Stimulated activated CD4-positive, alpha-beta T cell treated with anti-CD3 and anti-CD28 coated beads, Interleukin-12 subunit alpha, Interleukin-12 subunit beta, amount 100 ng/mL, for 24 hours (primary cell): ENCODE measurements at places on chromosomes 1 and 21.

- DNase-seq = no peak
Observed at GRCh38 chr1:60290393-60290792, 216.8 kb upstream of the C1orf87 start.

GRCh38 chr1:91650764-91651163 lies 150.1 kb downstream of the CDC7 start:
- DNase-seq = no peak

DNA sequence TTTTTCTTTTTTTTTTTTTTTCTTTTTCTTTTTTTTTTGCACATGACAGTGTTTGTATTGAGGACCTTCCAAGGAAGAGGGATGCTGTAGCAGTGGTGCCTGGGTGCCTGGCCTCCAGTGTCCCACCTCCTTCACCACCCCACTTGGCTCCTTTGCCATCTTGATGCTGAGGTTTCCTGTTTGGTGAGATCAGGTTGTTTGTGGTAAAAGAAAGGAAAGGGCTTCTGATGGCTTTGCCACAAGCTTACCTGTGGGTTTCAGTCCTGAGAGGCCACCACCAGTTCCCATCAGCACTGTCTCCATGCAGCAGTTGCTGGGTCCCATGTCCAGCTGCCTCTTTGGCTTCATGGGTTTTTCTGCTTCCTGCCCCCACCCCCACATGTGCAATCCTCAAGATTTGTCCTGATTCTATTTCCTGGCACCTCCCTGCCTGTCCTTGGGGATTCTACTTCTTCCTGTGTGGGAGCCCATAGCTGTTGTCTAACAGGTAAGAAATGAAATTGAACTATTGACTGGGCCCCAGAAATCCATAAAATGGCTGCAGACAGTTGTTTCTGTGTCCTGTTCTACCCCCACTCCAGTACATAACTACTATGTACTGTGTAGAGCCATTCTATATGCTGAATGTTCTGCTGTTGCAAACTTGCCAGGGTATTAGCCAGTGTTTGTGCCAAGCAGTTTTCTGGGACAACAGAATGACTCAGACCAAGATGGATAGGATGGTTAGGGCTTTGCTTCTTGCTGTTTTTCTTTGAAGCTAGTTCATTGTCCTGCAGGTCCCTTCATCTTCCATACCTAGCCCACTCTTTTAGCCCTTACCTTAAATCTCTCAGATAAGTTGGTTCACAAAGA lies 4.2 kb upstream of the CCDC28B start:
- DNase-seq = no peak

- DNase-seq = no peak
Observed at GRCh38 chr1:209326076-209326475, 257.4 kb upstream of the CAMK1G start.

- no peak for DNase-seq
Observed at GRCh38 chr1:36602184-36602583, 119.5 kb upstream of the CSF3R start.

- DNase-seq = no peak
Observed at GRCh38 chr1:40739455-40740008, 44.1 kb upstream of the KCNQ4 start.

DNA sequence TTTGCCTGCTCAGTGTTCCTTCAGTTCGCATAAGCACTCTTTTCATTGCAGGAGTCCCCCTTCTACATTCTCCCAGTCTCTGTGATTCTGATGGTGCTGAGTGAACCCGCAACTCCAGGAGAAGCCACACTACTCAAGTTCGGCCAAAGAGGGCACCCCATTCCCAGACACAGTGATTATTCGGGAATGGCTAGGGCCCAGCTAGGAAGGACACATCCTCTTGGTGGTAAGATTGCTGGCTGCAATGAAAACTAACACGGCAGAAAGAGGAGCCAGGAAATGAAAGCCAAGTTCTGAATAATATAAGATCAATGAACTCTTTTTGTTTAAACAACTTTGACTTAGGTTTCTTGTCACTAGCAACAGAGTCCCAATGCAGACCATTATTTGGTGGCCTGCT lies 14.9 kb downstream of the CREG1 start:
- no peak for DNase-seq

- DNase-seq = no peak
Observed at GRCh38 chr1:172343240-172344160, 77.0 kb upstream of the C1orf105 start.

- DNase-seq = no peak
Observed at GRCh38 chr1:156845055-156845952, 13.6 kb downstream of the INSRR start.

DNA sequence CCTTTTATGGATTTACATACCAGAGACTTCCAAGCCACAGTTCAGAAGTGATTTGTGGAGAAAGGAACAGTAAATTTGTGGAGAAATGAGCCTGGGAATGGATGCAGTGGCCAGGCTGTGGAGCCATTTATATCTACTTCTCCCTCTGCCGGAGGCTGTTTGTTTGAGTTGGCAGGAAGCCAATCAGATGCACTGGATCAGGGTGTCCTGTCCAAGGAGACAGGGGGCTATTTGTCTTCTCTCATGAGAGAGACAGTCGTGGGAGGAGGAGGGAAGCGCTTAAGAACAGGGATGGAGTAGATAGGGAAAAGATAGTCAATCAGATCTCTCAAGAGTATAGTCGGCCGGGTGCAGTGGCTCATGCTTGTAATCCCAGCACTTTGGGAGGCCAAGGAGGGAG lies 2.8 kb upstream of the HAPLN2 start:
- no peak for DNase-seq

GRCh38 chr1:208921259-208921658 lies 662.3 kb upstream of the CAMK1G start:
- DNase-seq = no peak

GRCh38 chr1:54425152-54425584 lies 19.0 kb upstream of the SSBP3 start:
- DNase-seq = no peak

GRCh38 chr1:1626207-1627141 lies 5.5 kb upstream of the MMP23B start:
- no peak for DNase-seq

GRCh38 chr21:28106370-28106890 lies 886.2 kb downstream of the LTN1 start:
- DNase-seq = no peak

GRCh38 chr1:229171934-229172333 lies 99.0 kb upstream of the RAB4A start:
- DNase-seq = no peak

- DNase-seq = no peak
Observed at GRCh38 chr1:183869230-183869629, 64.3 kb downstream of the RGL1 start.

DNA sequence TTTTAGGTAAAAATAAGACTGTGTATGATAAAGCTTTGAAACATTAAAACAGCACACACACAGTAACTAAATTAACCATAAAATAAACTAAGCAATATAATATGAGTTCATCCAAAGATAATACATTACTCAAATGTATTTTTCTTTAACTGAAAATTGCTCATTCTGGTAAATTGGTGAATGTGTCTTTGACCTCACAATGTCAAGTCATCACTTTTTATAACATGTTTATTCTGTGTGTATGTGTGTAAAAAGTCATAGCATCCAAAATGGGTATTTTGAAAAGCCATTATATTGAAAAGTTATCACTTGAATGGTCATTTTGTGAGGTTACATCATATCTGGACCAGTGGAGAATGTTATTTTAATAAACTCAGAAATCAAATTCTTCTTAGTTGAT lies 724.6 kb downstream of the ADGRL2 start:
- DNase-seq = no peak

- no peak for DNase-seq
Observed at GRCh38 chr1:84851839-84852238, 41.2 kb downstream of the LPAR3 start.

GRCh38 chr21:33490991-33491372 lies 534 bp downstream of the DNAJC28 start:
- DNase-seq = no peak

DNA sequence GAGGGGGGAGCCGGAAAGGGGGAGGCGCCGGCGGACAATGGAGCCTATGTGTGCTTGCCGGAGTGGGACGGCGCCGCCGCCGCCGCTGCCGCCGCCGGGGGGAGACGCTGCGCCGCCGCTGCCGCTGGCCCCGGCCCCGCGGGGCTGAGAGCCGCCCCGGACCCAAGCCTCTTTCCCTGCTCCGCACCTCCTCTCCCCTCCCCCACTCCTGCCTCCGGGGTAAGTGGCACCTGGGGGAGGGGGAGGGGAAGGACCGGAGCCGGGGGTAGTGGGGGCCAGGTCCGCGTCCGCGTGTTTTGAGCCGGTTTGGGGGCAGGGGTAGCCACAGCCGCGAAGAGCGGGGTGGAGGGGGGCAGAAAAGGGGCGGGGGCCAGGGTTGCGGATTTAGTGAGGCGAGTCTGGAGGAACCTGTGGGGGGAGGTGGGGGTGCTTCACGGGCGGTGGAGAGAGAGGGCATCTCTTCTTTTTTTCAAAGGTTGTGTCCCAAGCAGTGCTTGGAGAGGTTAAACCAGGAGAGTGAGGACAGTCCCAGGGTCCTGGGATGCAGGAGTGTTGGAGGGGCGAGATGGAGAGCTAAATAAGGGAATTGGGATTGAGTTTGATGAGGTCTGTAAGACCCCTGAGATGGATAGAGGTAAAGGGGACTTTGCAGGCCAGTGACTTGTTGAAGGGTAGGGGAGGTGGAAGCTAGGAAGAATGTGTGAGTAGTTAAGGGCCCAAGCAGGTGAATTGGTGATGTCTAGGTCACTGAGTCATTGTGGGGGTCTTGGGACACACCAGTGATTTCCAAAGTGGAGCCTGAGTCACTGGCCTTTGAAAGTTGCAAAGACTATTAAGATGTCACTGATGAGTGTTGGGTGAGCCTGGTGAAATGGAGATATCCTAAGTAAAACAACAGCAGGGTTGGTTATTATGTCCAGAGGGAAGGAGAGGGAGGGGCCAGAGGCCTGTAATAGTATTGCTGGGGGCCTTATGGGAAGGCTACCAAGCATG lies 59.1 kb downstream of the BCL9 start:
- DNase-seq = no peak

- no peak for DNase-seq
Observed at GRCh38 chr21:35829067-35829466, 231.3 kb downstream of the SETD4 start.

- DNase-seq = no peak
Observed at GRCh38 chr21:45290948-45291612, 3.4 kb upstream of the POFUT2 start.

DNA sequence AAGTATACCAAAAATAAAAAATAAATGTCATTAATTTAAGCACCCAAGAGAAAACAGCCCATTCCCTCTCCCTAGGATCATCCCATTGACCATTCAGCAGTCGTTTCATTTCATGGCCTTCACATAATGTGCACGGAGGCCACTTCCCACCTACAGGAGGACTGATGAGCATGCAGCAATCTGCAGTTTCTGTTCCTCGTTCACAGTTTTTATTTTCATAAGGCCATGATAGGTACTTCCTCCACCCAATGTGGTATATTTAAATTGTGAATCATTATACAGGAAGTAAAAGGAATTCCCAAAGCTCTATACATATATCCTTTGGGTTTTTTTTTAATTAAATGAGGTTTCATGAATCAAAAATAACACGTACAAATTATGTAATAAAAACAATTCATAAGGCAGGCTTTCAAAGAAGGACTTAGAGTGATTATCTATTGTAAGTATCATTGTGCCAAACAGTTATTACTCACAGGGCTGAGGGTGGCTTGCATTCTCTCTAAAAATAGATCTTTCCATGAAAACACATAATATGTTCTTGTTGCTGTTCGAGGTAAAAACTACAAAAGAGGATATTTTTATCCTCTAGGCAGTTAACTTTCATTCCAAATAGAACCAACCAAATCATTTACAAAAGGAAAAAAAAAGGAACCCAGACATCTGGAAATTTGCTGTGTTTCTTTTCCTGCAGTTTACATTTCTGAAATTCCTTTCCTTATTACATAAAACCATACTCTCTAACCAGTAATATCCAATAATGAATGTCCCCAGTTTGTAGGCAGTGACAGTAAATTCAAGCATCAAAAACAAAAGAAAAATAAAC lies 27.5 kb upstream of the SLC44A3 start:
- DNase-seq = no peak

DNA sequence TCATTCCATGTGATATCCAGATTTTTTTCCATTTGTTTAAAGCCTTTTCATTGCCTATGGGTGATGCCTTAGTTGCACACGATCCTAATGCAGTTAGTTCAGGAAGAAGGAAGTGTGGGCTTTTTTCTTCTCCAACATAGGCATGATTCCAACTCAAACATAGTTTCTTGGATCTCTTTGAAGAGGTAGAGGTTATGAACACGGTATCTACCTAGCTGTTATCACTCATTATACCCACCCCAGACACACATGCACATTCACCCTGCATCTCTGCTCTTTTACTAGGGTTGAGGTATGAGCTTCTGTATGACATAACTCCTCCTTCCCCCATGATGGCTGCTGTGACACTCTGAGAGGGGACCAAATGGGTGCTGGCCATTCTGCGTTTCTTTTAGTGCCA lies 122.1 kb upstream of the ZNF648 start:
- no peak for DNase-seq

DNA sequence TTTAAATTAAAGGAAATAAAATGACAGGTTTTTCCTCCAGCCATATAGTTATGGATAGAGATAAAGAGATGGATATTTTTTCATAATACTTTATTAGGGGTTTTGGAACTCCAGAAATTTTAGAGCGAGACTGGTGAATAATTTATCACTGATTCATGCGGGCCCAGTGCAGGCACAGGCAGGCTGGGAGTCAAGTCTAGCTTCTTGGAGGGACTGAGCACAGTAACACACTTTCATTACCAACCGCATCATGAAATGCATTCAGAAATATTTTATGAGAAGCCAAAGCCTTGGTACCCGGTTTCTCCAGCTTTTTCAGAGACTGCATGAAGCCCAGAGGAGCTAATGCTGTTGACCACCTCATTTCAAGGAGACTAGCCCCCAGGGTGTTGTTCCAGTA lies 215.6 kb downstream of the TNR start:
- DNase-seq = no peak

DNA sequence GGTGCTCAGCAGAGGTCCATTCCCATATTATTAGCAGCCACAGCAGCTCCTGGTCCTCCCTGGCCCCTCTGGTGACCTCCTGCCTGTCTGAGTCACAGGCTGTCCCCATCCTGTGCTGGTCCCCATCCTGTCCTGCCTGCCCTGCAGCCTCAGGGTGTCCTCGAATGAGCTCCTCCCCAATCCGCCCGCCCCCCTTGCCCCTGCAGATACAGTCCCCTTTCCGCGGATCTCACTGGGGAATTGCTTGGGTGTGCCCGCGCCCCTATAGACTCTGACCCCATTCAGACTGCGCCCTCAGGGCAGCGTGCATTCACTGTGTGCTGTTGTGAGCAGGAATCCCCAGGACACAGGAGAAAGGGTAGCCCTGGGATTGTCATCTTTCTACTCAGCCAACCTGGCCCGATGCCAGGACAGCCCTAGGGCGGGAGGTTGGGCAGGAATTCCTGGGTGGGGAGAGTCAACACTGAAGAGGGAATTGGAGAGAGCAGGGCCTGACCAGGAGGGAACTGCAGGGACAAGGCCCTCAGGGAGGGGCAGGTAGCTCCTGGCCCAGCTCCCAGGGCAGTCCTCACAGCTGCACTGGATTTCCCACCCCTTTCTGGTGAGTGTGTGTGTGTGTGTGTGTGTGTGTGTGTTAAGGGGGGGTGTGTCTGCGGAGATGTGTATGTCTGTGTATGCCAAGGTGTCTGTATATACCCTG lies 1.1 kb upstream of the GUCA2A start:
- no peak for DNase-seq

- no peak for DNase-seq
Observed at GRCh38 chr21:45724994-45725843, 81.7 kb downstream of the PCBP3 start.
